ENCODE measurements at places on chromosomes 16 and 17. TPM values are rescaled to one million over a fixed set of nuclear protein-coding genes. Genes with fewer than 3 reads are reported as not detected.

Gene DNASE1L2
- 0.82 TPM for total RNA-seq

Gene CDH3
- total RNA-seq = 8.6 TPM

Gene HBQ1
- 3.7 TPM for total RNA-seq

Gene PIPOX
- total RNA-seq = not detected

Gene C17orf113
- total RNA-seq = not detected

Gene TPSB2
- not detected for total RNA-seq

Gene MRPL27
- 57.3 TPM for total RNA-seq

Gene SPATA32
- total RNA-seq = not detected

Gene KRTAP17-1
- total RNA-seq = not detected

Gene KRT12
- total RNA-seq = not detected

Gene FASN
- total RNA-seq = 165 TPM

Gene LRRC36
- 1.4 TPM for total RNA-seq

Gene TMEM235
- not detected for total RNA-seq

Gene NFATC3
- 22.8 TPM for total RNA-seq

Gene RNF166
- 27.3 TPM for total RNA-seq

Gene OR1A1
- not detected for total RNA-seq

Measured in glomerular endothelial cell (primary cell).